Forelimb muscle (tissue), 1 donor: ENCODE measurements at places on chromosomes 3 and 15.

DNA sequence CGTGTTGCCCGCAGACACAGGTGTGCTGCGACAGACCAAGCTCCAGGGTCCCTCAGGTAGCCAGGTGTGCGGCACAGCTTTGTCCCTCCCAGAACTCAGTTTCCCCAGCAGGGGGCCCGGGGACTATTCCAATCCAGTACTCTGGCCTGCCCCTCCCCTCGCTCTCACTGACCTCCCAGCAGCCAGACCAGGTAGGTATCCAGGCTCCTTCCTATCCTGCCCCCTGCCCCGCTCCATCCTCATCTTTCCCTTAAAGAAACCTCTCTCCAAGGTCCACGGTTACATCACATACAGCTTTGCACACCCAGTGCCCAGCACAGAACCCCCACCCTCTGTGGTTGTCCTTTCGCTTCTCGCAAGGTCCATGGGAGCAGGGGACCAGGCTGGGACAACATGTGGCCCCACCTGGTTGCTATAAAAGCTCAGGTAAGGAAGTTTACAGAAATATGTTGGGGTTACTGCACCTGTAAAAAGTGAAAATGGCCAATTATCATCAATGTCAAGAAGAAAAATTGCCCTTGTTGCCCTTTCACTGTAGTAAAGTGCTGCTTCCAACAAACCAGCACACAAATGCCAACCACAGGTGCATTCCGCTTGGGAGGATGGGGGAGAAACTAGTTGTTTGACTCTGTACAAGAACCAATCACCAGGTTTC is 7.3 kb upstream of the CYP11A1 start:
- DNase-seq = no peak

DNA sequence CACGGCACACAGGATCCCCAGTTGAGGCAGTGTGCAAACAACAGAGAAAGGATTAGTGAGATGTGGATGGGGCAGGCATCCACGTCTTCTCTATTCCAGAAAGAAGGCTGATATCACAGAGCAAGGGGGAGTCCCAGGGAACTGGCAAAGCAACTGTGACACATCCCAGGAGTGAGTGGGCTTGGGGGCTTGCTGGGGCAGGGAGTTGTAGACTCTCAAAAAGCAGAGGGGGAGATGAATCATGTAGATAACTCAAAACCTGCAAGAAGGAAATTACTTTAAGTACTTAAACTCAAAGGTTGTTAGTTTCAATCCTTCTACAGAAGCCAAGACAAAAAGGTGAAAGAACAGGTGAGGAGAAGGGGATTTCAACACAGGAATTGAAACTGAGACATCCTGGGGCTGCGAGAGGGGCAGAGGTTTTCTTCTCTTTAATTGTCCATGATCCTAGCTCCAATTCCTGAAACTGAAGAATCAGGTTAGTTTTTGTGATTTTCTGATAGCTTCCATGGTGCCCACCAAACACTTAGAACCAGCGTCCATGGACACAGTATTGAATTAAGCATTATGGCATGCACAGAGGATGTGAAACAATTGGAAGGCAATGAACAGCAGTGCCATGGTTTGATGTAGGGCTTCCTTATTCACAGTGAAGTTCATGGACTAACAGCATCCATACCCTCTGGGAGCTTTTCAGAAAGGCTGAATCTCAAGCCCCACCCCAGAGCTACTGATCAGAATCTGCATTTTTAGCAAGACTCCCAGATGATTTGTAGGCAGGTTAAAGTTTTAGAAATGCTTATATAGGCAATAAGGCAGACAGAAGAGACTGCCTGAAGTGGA is 52.0 kb downstream of the CCR3 start:
- DNase-seq = no peak

GRCh38 chr15:78365917-78366316 is 25.8 kb downstream of the CRABP1 start:
- DNase-seq = no peak

DNA sequence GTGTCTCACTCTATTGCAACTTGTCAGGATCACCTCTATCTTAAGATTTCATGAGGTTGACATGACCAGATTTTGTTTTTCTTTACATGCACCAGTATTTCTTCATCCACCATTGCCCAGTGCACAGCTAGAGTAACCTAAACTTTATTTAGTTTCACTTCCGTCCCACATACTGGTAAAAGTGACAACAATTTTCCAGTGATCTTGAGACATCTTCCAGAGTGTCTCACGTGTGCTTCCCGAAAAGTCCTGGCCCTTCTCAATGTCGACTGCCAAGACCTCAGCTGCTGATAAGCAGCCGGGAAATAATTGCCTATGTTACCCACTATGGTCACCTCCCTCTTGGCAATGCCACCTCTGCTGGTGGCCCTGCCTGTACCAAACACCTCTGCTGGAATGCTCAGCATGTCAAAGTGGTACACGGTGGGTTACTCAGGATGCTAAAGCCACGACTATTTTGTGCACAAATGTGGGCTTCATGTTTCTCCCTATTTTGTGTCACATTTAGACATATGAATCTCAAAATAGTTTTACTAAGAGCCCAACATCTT is 379.7 kb upstream of the TGFBR2 start:
- DNase-seq = no peak

DNA sequence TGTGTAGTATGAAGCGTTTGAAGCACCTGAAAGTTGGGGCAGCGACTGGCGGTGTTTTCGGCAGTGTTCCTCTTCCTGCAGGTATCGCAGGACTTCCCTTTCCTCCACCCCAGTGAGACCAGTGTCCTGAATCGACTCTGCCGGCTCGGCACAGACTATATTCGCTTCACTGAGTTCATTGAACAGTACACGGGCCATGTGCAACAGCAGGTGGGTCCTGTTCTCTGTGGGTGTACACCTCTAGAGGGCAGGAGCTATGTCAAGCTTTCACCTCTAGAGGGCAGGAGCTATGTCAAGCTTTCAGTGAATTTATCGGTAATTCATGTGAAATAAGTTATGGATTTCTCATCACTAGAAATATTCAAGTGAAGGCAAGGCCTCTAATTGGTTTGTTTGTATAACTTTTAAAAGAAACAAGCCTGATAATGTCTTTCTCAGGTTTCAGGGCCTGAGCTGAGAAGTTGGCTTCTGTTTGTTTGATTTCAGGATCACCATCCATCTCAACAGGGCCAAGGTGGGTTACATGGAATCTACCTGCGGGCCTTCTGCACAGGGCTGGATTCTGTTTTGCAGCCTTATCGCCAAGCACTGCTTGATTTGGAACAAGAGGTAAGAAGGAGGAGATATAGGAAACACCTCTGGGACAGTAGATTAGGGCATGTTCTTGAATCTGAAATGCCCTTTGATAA is 5.3 kb downstream of the TUBGCP4 start:
- no peak for DNase-seq

GRCh38 chr3:45026038-45026437 is at the start of gene CLEC3B:
Gene CLEC3B, plus strand, starts transcription at chr3:45026303. Its CDS starts 60 bp downstream, at chr3:45026363.
- DNase-seq = no peak

DNA sequence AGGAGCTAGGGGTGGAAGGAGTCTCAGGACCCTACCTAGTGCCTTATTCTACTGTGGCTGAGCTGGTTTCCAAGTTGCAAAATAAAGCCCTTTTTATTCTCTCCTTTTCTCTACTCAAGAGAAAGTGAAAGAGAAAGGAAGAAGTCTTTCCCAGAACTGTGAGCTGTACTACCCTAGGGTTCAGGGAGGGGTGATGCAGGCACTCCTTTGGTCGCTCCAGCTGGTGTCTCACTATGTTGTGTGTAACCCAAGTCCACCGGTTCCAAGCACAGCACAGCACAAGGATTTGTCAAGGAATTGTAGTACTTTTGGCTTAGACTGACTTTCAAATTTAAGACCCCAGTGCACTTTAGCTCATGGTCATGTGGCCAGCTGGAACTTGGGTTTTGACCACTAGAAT is 1721.7 kb downstream of the OTOL1 start:
- no peak for DNase-seq

- no peak for DNase-seq
These were observed 148.4 kb upstream of the CGNL1 start for GRCh38 chr15:57227899-57228298.

GRCh38 chr3:160827516-160827915 is 71.5 kb downstream of the PPM1L start:
- DNase-seq = no peak

DNA sequence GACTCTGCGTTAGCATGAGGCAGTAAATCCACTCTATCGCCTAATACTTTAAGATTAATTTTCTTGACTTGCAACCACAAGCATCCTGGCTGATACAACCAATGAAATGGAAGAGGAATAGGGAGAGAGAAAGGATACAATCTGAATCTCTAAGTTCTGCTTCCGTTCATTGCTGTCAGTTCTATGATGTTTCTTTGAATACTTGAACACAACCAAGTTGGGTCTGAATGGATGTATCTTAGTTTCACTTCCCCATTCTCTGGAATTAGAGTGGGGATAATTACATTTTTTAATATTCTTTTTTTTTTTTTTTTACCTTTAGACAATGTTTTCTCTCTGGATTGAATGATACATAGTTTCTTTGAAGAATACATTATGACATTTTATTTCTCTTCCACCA is 22.9 kb downstream of the PDE8A start:
- DNase-seq = no peak

- DNase-seq = no peak
These were observed 84.9 kb downstream of the EEFSEC start for GRCh38 chr3:128238184-128238489.

- DNase-seq = no peak
These were observed 29.8 kb upstream of the MUC20 start for GRCh38 chr3:195690951-195691350.

GRCh38 chr3:132220986-132221385 is 96.2 kb upstream of the ACP3 start:
- DNase-seq = no peak

GRCh38 chr3:89186456-89186855 is 79.0 kb downstream of the EPHA3 start:
- no peak for DNase-seq

GRCh38 chr3:149489060-149489690 is 14.7 kb downstream of the TM4SF4 start:
- DNase-seq = no peak

DNA sequence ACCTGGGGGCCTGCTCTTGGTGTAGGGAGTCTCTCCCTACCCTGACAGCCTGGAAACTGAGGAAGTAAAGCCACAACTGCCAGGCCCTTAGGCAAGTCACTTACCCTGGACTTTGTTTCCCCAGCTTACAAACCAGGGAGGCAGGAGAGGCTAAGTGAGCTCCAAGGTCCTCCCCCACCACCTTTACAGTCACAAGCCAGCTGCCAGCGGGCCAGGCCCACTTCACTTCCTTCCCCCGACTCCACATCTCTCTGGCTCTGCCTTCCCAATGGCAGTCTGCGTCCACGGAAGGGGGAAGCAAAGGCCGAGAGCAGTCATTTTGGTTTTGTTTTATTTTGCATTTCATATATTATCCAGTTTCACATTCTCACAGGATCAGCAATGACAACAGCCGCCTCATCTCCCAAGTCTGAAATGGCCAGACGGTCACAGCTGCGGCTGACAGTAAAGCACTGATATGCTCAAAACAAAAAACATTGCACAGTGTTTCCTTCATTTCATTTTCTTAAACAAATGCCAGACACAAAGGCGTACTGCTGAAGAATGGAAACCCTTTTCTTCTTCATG is 35.7 kb downstream of the RBPMS2 start:
- no peak for DNase-seq

GRCh38 chr3:56903231-56903782 is 101.6 kb upstream of the ARHGEF3 start:
- DNase-seq = no peak

DNA sequence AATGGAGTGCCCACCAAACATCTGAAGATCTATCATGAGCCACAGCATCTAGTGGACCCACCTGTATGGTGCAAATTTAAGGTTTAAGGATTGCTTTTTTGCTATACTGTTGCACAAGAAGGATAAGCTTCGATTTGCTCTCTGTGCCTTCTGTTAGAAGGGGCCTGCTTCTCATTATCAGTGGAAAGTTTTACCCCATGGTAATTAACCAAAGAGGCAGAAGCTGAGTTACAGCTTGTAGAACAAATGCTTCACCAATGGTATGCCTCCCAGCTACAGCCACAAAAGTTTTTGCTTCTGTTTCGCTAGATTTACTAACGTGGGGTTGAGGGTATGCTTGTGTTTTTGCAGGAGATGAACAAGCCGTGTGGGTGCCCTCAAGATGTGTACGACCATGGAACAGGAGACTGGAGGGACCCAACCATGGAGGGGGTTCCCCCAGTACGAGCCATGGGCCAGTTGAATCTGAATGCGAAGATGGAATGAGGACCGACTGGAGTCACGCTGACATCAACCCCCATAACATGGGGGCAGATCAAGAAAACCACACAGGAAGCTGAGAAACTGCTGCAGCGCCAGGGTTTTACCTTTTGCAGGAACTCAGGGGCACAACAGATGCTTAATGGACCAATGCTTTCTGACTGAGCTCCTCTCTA is 43.5 kb downstream of the ACAD9 start:
- DNase-seq = no peak

DNA sequence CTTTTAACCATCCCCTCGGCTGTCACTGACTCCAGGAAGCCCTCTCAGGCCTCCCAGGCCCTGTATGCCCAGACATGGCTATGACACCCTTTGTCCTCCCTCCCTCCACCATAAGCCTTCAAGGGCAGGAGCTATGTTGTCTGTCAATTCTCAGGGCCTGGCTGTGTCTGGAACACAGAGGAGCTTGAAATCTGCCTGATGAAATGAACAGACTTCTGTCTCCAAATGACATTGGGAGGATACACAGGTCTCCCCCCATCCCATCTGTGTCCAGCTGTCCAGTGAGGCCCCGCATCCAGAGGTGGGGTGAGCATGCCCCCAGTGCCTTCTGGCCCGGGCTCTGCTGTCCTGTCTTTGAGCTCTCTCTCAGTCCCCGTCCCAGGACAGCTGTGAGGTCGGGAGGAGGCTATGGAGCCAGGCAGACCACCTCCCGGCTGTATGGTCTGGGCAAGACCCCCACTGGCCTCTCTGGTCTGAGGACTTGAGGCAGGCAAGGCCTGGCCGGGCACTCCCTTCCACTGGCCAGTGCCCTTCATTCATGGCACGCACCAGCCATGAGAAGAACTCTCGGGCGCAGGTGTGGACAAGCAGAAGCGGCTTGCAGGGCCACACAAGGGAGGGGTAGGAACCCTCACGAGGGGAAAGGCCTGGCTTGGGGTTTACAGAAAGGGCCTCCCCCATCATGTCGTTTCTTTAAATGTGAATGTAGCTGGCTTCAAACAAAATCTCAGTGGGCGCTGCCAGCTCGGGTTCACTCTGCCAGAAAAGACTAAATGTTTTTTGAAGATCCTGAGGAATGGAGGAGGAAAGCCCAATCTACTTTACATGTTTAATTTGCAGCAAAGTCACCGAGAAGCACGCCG is 38.9 kb downstream of the PCSK6 start:
- DNase-seq = no peak

GRCh38 chr3:170344971-170345370 is 12.5 kb upstream of the SKIL start:
- DNase-seq = no peak

GRCh38 chr3:135325726-135326235 is 530.7 kb downstream of the EPHB1 start:
- no peak for DNase-seq

GRCh38 chr3:150733936-150734794 is 28.8 kb downstream of the SIAH2 start:
- no peak for DNase-seq

GRCh38 chr15:97140216-97140615 is 809.7 kb downstream of the NR2F2 start:
- DNase-seq = no peak
